Liver (tissue), 10 donors: ENCODE measurements at places on chromosomes 5 and 9. TPM values are rescaled to one million over a fixed set of nuclear protein-coding genes. Genes with fewer than 3 reads are reported as not detected.

FBLL1 gene
- 0.17 TPM for total RNA-seq

SEMA4D gene
- total RNA-seq, result 6.5 TPM

LCN2 gene
- total RNA-seq, result 7.0 TPM

HDHD3 gene
- 61.2 TPM for total RNA-seq

RRAGA gene
- 31.8 TPM for total RNA-seq

CAST gene
- total RNA-seq, result 126 TPM

SLC36A3 gene
- not detected for total RNA-seq

MOCS2 gene
- 13.2 TPM for total RNA-seq

IL3 gene
- total RNA-seq, result not detected

F12 gene
- total RNA-seq, result 256 TPM

FAM153A gene
- 0.70 TPM for total RNA-seq

OLFML2A gene
- total RNA-seq, result 0.56 TPM

MAMDC2 gene
- total RNA-seq, result 0.28 TPM

ZNF483 gene
- total RNA-seq, result 0.84 TPM

EQTN gene
- total RNA-seq, result 0.14 TPM
